Activated CD4-positive, alpha-beta T cell treated with anti-CD3 and anti-CD28 coated beads for 36 hours (primary cell): ENCODE measurements at places on chromosomes 11 and 22. TPM values are rescaled to one million over a fixed set of nuclear protein-coding genes. Genes with fewer than 3 reads are reported as not detected.

- DNase-seq: no peak
Measured at GRCh38 chr11:1298695-1299492, 10.5 kb downstream of the TOLLIP start.

GRCh38 chr11:76644591-76644990 lies 26.0 kb downstream of the LRRC32 start:
- DNase-seq: no peak

GRCh38 chr11:108218455-108218854 lies 4.0 kb downstream of the NPAT start:
- DNase-seq: no peak

The FOLR2 gene
- not detected for total RNA-seq
